Stimulated activated CD4-positive, alpha-beta T cell treated with anti-CD3 and anti-CD28 coated beads, TNF-alpha, amount 100 ng/mL, for 48 hours (primary cell): ENCODE measurements at places on chromosomes 11 and 22.

- DNase-seq, result no peak
Measured at GRCh38 chr22:44200451-44200850, 19.7 kb downstream of the PARVG start.

DNA sequence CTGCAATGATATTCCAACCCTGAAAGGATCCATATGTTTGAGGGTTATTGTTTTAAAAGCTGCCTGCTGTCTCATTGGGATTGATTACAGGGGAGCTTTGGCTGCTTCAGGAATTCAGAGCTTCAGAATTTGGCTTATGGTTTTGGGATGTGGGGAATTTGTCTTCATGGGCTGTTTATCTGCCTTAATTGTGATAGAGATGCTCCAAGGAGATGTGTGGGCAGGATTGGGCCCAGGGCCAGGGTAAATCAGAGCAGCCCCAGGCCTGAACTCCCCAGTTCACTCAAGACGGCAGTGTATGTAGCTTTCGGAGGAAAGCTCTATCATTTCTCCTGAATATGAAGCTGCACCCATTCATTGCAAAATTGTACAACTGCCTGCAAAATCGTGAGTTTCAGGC lies 88.5 kb downstream of the ALX4 start:
- DNase-seq, result no peak

- DNase-seq, result no peak
Measured at GRCh38 chr11:104630352-104630751, 267.9 kb downstream of the CASP12 start.

DNA sequence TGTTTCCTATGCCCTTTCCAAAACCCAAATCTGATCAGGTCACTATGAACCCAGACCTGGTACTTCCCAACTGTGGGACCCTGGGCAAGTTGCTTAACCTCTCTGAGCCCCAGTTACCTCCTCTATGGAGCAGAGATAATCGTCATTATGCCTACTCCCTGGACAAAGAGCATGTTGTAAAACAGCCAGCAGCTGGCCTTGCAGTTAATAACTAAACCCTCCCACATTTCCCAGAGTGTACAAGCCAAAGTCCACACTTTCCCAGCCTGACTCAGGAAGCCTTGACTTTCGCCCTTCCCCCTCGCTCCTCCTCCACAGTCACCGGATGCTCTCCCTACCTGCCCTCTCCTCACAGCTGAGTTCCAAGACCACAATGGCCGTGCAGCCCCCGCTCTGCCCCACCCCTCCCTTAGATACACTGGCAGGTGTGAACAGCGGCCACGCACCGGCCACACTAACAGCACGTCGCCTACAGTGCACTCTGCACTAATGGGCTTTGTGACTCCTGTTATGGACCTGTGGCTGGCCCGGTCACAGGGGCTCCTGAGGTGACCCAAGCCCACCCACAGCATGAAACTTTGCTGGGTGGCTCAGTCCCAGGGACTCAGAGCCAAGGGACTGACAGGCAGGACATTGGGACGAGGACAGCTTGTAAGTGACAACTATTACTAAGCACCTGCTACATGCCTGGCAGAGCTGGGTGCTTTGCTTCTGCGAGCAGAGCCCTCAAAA lies 15.6 kb upstream of the MFNG start:
- no peak for DNase-seq

DNA sequence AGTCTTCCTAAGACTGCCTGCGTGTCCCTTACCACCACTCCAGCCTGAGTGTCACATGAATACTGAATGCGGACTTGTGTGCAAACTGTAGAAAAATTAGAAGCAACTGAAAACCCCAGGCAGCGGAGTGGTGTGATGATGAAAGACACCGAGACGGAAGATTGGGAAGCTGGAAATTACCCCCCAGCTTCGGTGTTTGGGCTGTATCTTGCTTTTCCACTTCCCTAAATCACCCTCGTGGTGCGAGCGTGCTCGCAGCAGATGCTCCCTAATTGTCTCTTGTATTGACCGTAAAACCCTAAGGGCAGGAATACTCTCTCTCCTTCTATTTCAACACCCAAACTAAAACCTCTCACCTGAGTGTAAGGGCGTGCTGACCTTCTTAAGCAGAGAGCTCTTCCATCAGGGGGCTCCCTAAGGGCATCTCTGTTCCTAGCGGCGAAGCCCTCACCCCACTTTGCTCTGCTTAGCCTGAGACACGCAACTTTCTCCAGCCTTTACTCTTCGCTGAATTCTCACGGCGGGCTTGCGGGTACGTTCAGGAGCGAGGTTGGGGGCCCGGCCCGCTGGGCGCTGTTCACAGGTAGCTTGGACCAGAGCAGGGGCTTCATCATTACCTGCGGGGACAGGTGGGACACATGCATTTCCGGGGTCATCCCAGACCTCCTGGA lies 62.4 kb downstream of the CRYBB2 start:
- DNase-seq, result no peak

- DNase-seq, result peak; percentile 34
Measured at GRCh38 chr11:36376888-36377758, 81.0 kb downstream of the PRR5L start.

GRCh38 chr11:108223348-108224149 lies 682 bp downstream of the ATM start:
- DNase-seq, result no peak

DNA sequence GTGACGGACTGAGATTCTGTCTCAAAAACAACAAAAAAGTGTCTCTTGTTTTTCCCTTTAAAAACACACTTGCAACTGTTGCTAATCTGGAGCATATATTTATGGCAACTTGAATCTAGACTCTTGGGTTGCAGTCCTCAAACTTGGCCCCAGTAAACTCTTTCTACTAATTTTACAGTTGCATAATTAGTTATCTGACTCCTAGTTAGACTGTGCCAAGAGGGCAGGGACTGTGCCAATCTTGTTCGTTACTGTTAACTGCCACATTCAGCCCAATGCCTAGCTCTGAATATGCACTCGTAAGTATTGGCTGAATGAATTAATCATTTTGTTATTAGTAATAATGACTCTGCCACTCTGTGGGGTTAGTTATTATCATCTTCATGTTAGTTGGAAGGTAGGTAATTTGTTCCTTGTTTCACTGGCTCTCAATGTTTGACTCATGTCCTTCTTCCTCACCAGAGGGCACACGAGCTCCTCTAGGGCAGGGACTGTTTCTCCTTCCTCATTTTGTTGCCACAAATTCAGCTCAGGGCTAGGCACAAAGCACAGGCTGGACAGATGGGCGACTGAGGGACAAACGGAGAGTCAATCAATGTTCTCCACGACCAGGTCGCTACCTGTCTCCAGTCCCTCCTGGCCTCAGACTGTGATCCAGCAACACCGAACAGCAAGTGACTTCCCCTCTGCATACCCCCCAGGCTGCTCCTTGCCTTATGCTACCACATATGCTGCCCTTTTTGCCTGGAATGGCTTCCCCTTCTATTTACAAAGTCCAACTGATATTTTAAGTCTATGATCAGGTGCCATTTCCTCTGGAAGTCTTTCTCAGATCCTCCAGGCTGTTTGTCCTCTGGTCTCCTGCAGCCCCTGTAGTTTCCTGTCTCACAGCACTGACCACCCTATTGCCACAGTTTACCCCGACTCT lies 9.0 kb downstream of the CLPB start:
- no peak for DNase-seq

- DNase-seq, result no peak
Measured at GRCh38 chr11:19025481-19026406, 34.8 kb downstream of the MRGPRX2 start.

DNA sequence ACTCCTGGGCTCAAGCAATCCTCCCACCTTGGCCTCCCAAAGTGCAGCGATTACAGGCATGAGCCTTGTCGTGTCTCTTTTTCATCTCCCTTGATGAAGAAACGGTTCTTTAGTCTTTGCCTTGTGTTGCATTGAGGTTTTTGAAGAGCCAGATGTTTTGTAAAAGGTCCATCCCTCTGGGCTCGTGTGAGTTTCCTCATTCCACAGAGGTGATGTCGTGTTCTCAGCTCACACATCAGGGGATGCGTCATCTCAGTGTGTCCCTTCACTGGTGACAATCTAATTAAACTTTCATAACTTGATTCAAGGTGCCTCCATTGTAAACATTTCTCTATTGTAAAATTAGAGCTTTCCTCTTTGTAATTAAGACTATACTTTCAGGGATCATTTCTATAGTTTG lies 29.7 kb upstream of the TEF start:
- no peak for DNase-seq

DNA sequence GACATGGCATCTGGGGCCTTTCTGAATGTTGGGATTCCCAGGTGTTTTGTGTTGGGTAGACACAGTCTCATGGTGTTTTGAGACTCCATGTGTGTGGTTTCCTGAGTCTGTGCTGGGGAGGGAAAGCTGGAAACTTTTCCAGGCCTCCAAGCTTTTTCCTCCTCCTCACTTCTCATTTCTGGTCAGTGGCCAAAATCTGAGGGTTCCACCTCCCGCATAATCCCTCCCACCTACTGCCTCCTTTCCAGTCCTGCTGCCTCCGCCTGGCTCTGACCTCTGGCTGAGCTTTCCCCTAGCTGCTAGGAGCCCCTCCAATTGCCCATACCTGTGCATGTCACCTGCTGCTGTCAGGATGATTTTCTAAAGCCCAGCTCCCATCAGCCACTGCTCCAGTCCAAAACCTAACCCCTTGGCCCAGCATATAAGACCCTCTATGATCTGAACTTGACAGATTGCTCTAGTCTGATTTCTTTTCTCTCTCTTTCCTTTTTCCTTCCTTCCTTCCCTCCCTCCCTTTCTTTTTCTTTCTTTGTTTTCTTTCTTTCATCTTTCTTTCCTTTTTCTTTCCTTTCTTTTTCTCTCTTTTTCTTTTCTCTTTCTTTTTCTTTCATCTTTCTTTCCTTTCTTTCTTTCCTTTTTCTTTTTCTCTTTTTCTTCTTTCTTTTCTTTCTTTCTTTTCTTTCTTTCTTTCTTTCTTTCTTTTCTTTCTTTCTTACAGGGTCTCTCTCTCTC lies 51.4 kb upstream of the NECTIN1 start:
- no peak for DNase-seq

GRCh38 chr11:116164843-116165242 lies 607.9 kb downstream of the BUD13 start:
- no peak for DNase-seq

DNA sequence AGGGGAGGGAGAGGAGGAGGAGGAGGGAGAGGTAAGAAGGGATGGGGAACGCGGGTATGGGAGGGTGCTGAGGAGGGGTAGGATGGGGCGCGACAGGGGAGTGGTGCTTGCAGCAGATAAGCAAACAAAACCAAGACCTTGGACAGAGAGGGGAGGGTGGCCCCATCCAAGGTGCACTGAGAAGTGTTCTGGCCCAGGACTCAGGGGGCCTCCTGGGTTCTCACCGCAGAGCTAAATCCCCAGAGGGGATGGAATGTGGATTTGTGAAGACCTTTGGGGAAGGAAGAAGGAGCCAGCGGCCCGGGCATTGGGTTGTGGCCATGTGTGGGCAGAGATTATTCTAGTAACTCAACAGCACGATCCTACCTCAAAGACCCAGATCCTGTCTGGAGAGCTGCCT lies 90.9 kb upstream of the LINC01488 start:
- DNase-seq, result no peak

- no peak for DNase-seq
Measured at GRCh38 chr22:22111983-22112382, 129.4 kb upstream of the TOP3B start.

GRCh38 chr22:32634421-32634981 lies 159.9 kb downstream of the FBXO7 start:
- DNase-seq, result no peak

DNA sequence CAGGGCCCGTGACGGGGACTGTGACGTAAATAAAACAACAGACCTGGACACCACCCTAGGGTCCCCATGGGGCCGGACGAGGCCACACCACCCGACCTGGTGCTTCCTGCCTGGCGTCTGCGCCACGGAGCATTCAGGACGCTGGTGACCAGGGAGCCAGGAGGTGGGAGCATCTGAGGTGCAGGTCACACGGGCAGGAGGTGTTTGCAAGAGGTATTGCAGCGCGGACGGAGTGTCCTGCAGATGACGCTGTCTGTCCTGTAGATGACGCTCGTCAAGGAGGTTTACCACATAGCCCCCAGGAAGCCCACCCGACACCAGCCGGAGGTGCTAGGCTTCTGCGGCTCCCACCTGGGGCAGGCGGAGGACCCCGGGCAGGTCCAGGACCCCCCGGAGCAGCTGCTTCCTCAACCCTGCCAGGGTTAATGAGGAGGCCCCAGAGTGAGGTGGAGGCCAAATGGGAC lies 986 bp upstream of the MUC5B start:
- no peak for DNase-seq

DNA sequence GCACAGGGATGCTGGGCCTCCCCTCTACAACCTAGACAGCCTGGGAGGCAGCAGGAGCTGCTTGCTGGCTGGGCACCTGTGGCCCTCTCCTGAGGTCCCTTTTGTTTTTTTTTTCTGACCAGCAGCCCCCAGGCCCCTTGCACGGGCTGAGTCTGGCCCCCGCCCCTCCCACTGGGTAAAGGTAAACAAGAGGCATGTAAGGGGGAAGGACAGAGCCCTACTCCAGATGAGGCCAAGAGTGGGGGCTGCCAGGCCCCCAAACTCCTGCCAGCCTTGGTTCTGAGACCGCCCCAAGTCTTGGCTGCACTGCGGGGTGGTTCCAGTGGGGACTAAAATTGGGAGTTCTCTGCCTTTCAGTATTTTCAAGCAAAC lies 9.2 kb downstream of the PLXNB2 start:
- no peak for DNase-seq

- DNase-seq, result no peak
Measured at GRCh38 chr11:112044961-112045360, 19.8 kb downstream of the DLAT start.

DNA sequence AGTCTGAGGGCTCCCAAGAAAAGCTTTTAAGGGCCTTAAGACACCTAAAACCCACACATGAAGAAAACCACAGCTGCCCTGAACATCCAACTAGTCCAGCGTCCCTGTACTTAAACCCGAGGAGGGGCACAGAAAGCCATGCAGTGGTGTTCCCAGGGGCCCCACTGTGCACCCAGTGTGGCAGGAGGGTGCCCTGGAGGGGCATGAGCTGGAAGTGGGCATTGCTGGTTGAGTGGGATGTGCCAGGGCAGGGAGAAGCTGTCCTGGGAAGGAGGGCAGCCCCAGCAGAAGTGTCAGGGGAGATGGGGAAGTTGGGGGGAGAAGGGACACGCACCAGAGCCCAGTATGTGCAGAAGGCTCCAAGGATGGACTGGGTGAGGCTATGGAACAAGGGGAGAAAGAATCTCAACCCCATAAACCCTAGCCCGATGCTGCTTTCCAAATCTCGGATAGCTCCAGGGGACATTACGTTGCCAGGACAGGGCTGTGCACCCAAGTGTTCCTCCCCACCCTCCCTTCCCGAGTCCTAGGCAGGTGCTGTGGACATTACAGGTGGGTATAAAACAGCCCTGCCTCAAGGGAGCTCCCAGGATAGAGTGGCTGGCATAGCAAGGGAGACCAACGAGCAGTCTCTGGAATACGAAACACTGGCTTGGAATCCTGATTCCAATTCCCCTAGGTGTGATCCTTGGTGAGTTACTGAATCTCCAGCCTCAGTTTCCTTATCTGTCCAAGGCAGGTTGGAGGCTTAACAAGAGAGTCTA lies 44.2 kb downstream of the SHANK2 start:
- no peak for DNase-seq

- DNase-seq, result no peak
Measured at GRCh38 chr11:78570031-78570430, 4.6 kb downstream of the NARS2 start.
